ENCODE measurements at places on chromosomes 1 and 21.

DNA sequence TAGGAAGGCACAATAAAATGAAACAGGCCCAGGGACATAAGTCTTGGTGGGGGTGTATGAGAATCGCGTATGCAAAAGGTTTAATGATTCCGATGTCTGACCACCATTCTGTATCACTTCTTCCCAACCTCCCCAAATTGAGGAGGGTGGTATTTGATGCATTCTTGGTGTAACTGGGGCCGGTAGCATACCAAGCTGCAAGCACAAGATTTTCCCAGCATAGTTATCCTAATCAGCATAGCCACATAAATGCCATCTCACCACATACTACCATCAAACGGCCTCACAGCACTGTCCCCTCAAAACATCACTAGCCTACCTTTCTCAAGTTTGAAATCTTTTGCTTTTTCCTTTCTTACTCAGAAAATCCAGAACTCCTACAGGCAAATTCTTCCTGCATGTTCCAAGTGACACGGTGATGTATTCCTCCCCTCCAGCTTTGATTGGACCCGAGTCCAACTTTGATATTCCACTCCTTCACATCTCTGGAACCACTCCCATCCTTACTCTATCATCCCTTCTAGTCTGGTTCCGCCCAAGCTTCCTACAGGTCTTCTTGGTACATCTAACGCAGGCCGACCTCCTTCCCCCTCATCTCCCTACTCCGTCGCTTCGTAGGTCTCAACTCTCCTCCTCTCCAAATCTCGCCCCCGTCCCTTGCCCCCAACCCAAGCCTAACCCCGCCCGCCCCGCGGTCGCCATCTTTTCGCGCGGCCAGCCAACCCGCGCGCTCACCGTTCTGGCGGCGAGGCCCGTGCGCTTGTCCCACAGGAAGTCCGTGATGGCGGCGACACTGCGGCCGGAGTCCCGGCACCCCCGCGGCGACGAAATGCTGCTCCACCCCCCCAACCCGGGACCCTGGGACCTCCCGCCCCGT is 600 bp downstream of the CLK2 start:
- no peak for DNase-seq

- no peak for DNase-seq
Measured at GRCh38 chr1:209616366-209617046, 33.0 kb downstream of the CAMK1G start.

DNA sequence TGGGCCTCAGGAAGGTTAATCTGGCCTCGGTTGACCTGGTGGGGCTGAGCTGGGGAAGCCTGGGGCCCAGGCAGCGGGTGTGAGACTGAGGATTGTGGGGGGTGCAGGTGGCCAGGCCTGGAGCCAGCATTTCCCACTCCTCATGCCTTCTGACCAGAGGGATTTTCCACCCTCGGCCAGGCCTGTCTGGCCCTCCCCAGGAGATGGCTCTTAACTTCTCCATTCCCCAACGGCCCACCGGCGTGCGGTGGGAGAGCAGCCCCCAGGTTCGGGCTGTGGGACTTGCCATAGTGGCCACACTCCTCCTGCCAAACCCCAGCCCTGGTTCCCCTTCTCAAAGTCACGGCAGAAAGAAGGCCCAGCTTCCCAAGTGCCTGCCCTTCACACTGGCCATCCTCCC is 126.5 kb upstream of the RUNX3 start:
- no peak for DNase-seq

- no peak for DNase-seq
Measured at GRCh38 chr1:111565079-111565478, 54.5 kb upstream of the RAP1A start.

GRCh38 chr1:221527302-221527701 is 214.6 kb downstream of the DUSP10 start:
- DNase-seq: no peak

DNA sequence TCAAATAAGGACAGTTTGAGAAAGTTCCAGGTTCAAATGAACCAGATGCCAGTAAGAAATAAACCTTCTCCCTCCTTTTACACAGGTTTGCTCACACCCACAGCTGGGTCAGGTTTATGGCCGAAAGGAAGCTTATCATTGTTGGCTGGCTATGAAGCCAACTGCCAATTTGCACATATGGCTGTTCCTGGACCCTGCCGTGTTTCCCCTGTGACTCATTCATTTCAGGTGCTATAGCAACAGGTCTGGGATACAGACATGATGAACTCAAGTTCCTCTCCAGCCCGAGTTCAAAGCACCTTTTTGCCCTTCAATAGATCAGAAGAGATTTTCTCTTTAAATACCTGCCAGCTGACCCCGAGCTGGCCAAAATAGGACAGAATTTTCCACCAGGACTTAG is 134.4 kb upstream of the SMYD2 start:
- no peak for DNase-seq

GRCh38 chr1:170114906-170115305 is 30.9 kb upstream of the NTMT2 start:
- DNase-seq: no peak

DNA sequence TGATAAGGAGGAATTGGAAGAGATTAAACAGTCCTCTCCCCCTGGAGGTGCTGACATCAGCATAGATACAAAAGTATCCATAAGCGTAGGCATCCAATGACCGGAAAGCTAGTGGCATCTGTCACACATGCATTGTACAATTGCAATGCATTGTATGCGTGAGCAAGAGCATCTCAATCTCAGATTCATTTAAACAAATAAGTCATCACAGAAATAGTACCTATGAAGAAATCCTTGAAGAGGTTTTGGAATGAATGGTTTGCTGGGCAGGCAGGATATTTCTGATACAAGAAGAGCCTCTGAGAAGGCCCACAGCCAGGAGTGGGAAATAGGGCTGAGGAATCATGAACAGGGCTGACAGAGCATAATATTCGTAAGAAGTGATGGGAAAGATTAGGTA is 88.9 kb upstream of the ABCD3 start:
- no peak for DNase-seq

DNA sequence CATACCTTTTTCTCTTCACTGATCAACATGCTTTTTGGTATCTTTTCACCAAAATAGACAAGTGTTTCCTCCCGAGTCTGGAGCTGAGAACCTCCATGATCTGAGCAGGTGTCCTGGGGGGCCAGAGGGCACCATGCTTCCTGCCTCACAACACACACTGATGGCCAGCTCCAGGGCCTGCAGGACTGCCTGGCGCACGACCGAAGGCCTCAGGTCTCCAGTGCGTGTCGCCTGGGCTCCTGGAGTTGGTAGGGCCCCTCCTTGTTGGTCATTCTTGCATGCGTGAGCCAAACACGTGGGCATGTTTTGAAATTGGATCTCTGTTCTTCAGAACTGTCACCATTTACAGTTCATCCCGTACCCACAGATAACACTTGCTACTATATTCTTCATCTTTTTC is 64.4 kb downstream of the SLC37A1 start:
- no peak for DNase-seq

- DNase-seq: no peak
Measured at GRCh38 chr21:35072960-35073359, 23.9 kb upstream of the RUNX1 start.

GRCh38 chr1:86382878-86383277 is 13.2 kb downstream of the ODF2L start:
- DNase-seq: no peak

DNA sequence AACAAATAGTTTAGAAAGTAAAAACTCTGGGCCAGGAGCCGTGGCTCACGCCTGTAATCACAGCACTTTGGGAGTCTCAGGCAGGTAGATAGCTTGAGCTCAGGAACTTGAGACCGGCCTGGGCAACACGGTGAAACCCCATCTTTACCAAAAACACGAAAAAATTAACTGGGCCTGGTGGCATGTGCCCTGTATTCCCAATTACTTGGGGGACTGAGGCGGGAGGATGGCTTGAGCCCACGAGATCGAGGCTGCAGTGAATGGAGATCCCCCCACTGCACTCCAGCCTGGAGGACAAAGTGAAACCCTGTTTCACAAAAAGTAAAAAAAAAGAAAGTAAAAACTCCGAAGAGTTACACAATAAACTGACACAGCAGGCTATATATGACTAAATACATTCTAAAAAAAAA is 10.6 kb downstream of the CEP170 start:
- no peak for DNase-seq

GRCh38 chr1:59452559-59452958 is 155.7 kb downstream of the FGGY start:
- DNase-seq: no peak

DNA sequence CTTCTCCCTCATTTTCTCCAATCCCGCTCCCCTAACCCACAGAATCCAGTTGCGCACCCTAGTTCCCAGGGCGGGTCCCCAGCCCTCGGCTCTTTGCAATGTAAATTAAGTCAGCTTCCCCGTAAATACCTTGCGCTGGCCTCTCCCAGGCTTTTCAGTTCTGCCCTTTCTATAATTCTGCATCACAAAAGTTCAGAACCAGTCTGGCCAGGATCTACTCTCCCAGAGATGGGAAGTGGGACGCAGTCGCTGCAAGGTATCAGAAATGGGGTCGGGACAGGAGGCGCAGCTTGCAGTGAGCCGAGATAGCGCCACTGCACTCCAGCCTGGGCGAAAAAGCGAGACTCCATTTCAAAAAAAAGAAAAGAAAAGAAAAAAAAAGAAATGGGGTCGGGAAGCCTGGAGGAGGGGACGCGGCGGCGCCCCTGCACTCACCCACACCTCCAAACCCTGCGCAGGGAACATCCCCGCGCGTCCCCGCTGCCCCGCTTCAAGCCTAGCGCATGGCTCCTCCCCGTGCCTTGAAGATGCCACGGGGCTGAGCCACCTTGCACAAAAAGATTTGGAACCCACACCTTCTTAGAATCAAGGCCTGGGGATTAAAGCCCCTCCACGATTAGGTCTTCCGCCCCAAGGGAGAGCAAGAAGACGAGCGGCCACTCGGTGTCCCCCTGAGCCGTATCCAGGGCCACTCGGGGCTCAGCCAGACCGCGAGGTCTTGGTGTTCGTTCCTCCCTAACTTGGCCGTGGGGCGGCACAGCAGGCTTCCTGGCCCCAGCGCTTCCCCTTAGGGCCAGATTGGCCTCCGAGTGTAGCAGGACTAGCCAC is 27.2 kb upstream of the ITLN2 start:
- DNase-seq: no peak

GRCh38 chr21:26513212-26513611 is 59.9 kb downstream of the CYYR1 start:
- DNase-seq: no peak

DNA sequence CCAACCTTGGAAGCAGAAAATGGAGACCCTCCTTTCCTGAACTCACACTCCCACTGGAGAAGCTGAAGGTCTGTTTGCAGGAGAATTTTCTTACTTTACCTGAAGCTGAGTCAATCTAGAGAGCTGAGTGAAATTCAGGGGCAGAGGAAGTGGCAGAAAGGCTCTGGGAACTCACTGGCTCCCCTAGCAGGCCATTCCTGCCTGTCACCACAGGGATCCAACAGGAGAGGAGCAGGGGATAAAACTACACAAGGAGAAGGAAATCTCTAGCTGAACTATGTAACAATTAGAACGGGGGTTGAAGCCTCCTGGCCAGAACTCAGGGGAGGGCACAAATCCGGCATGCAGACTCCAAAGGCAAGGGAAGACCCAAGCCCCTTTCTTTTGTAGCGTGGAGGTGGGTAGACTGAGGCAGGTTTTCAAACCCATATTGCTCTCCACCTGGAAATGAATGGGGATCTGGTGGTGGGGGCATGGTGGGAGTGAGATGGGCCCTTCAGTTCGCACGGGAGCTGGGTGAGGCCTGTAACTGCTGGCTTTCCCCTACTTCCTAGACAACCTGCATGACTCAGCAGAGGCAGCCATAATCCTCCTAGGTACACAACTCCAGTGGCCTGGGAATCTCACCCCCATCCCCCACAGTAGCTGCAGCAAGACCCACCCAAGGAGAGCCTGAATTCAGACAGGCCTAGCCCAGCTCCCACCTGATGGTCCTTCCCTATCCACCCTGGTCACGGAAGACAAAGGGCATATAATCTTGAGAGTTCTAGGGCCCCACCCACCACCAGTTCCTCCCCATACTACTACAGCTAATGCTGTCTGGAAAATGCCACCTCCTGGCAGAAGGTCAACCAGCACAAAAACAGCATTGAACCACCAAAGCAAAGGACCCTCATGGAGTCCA is 158.1 kb downstream of the LTN1 start:
- no peak for DNase-seq

- DNase-seq: no peak
Measured at GRCh38 chr1:8570465-8570864, 247.0 kb downstream of the RERE start.

- no peak for DNase-seq
Measured at GRCh38 chr1:10714337-10715114, 81.9 kb downstream of the CASZ1 start.

DNA sequence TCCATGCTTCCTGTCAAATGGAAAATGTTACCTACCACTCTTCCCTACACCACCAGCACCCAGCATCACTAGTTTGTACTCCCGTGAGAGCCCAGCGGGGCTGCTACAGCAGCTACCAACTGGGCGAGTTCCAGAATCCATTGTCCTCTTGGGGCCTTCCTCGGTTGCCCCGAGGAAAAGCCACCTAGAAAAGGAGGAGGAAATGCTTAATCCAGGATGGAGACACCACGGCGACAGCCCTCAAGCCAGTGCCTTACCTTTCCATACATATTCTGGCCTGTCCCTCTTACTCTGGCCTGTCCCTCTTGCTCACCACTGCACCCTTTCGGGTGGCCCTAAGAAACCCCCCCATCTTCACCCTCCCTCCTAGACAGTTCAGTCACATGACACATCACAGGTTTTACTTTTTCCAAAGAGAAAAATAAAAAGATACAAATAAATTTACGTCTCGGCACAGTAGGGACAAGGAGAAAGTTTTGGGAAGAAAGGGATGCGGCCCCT is 478 bp downstream of the RIT1 start:
- no peak for DNase-seq

GRCh38 chr21:16324630-16325029 is 594.8 kb downstream of the USP25 start:
- DNase-seq: no peak

GRCh38 chr1:907611-908451 is 15.9 kb upstream of the SAMD11 start:
- no peak for DNase-seq

DNA sequence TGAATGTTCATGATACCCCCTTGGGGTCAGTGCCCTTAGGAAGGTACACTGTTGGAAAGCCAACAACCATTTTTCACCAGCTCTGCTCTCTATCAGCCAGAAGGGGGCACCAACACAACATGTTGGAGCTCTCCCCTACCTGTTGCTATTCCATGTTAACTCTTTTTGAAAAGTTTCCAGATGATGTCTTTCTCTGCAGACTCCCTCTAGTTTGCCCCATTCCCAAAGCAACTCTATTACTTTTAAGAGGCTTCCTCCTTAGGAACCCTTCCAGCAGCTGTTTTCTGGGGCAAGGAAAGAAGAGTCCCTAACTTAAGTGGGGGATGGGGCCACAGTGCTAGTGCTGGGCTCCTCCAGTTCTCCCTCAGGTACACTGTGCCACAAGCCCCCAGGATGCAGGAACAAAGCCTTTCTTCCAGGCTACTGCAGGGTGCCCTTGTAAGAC is 22.9 kb upstream of the NDC1 start:
- DNase-seq: no peak

Measured in stimulated activated CD8-positive, alpha-beta memory T cell treated with anti-CD3 and anti-CD28 coated beads, Interleukin-15, amount 100 ng/mL, for 1 hour (primary cell).